ENCODE measurements at places on chromosomes 16 and 17.
A peak's percentile ranks its signal among the peaks of the same experiment; 100 is the strongest.

DNA sequence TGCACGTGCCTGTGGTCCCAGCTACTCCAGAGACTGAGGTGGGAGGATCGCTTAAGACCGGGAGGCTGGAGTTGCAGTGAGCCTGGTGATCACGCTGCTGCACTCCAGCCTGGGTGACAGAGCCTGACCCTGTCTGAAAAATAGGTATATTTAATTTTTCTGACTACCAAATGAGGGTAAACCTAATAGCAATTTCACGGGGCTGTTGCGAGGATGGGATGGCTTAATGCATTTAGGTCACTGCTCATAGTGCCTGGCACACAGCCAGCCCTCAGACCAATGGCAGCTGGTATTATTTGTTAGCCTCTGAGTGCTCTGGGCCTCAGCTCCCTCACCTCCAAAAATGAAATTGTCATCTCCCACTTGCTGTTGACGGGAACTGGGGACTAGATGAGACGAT lies 5.9 kb upstream of the CDIP1 start:
- DNase-seq, result no peak

DNA sequence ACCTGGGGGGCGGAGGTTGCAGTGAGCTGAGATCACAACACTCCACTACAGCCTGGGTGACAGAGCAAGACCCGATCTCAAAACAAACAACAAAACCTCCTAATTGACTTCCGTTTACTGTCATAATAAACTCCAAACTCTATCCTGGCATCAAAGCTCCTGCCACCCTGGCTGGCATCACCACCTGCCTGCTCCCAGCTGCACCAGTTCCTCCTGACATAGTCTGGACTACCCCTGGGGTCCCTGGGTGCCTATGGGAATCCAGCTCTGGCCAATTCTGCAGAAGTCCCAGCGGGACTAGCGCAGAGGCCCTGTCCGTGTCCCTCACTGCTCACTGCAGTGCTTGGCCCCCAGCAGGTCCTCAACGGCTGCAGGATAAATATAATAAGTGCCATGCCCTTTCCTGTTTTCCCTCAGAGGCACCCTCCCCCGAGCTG lies 723 bp downstream of the NTHL1 start:
- DNase-seq, result no peak

- no peak for DNase-seq
Measured at GRCh38 chr16:78133919-78134318, 34.5 kb downstream of the WWOX start.

GRCh38 chr16:4404247-4404966 lies 12.0 kb downstream of the CORO7 start:
- peak; percentile 63 for DNase-seq

- no peak for DNase-seq
Measured at GRCh38 chr17:52159246-52160135, 977 bp upstream of the CA10 start.

DNA sequence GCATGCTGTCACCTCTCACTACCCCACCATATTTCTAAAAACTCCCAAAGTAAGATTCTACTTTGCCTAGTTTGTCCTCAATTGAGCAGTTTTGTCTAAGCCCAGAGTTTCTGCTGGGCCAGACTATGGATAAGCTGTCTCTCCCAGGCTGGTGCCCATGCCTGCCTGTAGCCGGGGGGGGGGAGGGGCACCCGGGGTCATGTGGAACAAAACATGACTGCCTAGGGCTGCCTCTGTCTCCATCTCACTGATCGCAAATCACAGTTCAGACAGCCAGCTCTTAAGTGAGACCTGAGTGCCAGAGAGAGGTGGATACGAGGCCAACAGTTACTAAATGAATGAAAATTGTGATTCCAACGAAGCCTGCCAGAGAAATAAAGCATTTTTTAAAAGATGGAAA lies 78.8 kb upstream of the RPRML start:
- no peak for DNase-seq

DNA sequence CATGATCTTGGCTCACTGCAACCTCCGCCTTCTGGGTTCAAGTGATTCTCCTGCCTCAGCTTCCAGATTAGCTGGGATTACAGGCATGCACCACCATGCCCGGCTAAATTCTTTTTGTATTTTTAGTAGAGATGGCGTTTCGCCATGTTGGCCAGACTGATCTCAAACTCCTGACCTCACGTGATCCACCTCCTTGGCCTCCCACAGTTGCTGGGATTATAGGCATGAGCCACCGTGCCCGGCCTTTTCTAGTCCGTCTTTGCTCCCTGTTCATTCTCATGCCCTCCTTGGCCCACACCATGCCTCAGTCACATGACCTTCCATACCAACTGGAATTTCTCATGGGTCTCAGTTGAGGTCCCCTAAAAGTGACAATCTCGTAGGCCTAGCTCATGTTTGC lies 86.9 kb downstream of the SNX29 start:
- no peak for DNase-seq

- no peak for DNase-seq
Measured at GRCh38 chr16:28103516-28104170, 40.1 kb upstream of the GSG1L start.

DNA sequence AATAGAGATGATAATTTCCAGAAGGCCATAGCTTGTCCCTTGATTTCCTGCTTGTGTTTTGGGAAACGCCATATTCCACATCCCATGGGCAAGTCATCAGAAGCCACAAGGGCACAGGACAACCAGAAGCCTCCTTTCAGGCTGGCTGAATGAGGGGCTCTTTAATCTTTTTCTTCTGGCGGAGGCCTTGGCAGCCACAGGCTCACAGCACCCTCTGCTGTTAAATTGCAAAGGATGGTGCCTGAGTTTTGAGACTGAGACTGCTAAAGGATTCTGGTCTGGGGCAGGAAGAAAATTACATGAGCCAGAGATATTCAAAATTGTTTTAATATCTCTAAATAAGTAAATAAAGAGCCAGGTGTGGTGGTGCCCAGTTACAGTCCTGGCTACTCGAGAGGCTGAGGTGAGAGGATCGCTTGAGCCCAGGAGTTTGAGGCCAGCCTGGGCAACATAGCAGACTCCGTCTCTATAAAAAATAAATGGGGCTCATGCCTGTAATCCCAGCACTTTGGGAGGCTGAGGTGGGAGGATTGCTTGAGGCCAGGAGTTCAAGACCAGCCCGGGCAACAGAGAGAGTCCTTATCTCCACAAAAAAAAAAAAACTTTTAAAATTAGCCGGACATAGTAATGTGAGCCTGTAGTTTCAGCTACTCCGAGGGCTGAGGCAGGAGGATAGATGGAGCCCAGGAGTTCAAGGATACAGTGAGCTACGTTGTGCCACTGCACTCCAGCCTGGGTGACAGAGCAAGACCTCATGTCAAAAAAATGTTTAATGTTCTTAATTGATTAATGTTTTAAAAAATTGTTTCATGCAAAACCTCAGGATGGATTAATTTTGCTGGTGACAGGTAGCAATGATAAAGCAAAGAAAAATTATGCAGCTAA lies 26.3 kb downstream of the AARSD1 start:
- DNase-seq, result peak; percentile 4

- DNase-seq, result no peak
Measured at GRCh38 chr17:44269535-44270240, 1.8 kb upstream of the SLC4A1 start.

- DNase-seq, result no peak
Measured at GRCh38 chr16:53209877-53210276, 155.1 kb downstream of the CHD9 start.

- DNase-seq, result no peak
Measured at GRCh38 chr16:51550800-51551347, 399.8 kb upstream of the SALL1 start.

GRCh38 chr17:77366206-77366557 lies 225.4 kb downstream of the SEC14L1 start:
- DNase-seq, result no peak

GRCh38 chr16:4233431-4233830 lies 8.4 kb downstream of the SRL start:
- DNase-seq, result no peak

- DNase-seq, result no peak
Measured at GRCh38 chr17:80857756-80858171, 133.9 kb upstream of the CHMP6 start.

DNA sequence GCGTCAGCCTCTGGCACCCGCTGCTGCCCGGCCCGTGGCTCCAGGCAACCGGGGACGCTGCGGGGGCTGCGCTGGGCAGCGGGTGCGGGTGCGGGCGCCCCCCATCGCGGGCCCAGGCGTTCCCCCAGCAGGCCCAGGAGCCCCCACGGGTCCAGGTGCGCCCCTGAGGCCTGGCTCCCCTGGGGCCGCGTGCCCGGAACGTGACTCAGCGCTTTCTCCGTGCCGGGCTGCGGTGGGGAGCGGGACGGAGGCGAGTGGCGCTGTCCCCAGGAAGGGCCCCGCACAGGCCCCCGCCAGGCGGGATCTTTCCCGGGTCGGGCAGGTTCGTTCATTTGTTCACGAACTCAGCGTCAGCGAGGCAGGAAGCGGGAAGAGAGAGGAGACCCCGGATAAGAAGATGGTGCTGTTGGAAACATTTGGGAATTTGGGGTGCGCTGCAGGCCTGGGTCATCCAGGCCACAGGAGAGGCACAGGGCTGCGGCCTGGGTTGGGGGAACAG lies 18.4 kb upstream of the EXOC7 start:
- DNase-seq, result no peak

GRCh38 chr17:46774108-46774737 lies 44.3 kb downstream of the WNT3 start:
- no peak for DNase-seq

DNA sequence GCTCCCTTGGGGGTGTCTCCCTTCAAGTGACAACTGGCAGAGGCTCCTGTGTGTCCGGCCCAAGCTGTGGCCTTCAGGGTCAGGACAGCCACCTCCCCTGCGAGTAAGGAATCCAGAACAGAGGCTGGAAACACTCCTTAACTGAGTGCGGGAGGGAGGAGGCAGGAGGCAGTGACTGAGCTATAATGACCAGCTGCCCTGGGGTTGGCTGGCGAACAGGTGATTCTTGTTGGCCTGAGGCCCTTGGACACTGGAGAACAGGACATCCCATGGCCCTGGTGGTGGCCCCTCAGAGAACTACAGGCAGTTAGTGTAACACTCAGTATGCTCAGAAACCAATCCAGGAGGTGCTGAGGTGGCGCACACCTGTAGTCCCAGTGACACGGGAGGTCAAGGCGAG lies 9.4 kb upstream of the SNAI3 start:
- no peak for DNase-seq

GRCh38 chr16:7055443-7055842 lies 277.2 kb upstream of the RBFOX1 start:
- no peak for DNase-seq

GRCh38 chr17:36812762-36813161 lies 124.5 kb upstream of the LHX1 start:
- no peak for DNase-seq

DNA sequence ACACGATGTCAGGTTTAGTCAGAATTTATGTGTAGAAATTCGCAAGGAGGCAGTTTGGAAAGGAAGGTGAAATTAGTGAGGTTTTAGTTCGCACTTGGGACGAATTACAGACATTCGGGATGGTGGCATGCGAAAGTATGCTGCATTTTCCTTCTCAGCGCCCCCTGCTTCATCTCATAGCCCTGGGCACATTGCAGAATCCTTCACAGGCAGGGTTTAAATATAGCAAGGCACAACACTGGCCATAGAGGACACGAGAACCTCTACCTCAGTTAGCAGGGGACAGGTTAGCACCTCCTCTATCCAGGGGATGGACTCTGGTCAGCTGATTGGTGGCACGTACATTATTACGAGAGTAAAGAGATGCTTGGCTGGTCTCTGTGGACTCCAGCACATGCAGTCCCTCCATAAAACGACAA lies 47.5 kb downstream of the MAP2K6 start:
- no peak for DNase-seq

DNA sequence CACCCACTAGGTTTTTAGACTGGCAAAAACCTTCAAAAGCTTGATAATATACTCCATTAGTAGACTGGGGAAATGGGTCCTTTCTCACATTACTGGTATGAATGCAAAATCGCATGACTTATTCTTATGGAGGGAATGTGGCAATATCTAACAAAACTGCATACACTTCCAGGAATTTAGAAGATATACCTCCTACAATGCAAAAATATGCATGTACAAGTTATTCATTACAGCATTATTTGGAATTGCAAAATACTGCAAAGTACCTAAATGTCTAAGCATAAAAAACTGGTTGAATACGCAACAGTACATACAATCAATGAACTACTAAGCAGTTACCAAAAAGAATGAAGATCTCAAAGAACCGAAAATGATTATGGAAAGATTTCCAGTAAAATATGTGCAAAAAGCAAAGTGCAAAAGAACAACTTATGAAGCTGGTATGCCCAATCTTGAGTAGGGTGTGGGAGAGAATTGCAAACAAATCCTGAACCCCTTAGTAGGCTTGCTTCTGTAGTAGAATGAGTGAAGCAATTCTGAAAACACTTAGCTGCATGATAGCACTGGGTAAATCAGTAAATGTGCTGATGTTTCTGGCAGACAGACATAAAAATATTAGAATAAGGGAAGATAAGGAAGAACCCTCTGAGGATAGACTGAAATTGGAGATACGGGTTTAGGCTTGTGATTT lies 180.1 kb downstream of the PARN start:
- no peak for DNase-seq

- DNase-seq, result peak; percentile 7
Measured at GRCh38 chr17:61251939-61252865, 147.4 kb upstream of the TBX2 start.

DNA sequence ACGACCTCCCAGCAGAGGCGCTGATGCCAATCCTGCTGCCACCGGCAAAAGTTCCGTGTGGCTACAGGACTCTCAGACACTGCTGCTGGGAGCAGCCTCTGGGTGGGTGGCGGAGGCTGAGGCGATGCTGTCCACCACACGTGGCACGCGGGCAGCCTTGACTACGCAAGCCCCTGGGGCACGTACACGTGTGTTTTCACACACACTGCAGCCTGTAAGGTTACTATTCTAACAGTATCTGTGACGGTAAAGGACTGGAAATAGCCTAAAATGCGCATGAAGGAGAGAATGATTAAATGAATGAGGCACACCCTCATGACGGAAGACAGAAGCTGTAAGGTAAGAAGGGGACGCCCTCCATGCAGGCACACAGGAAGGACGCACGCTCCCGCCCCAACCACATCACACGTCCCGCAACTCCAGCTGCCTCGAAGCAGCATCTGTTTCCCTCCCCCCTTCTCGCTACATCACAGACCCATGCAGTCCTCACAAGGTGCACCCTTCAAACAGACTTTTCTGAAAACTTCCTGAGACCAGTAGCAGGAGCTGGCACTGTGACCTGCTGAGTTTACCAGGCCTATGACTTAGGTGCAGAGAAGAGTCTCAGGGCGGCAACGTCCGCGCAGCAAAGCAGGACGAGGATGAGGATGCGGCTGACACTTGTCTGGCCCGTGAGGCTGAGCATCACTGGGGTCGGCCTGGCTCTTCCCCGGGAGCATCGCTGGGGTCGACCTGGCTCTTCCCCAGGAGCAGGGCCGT lies 28.7 kb upstream of the FASN start:
- DNase-seq, result no peak

DNA sequence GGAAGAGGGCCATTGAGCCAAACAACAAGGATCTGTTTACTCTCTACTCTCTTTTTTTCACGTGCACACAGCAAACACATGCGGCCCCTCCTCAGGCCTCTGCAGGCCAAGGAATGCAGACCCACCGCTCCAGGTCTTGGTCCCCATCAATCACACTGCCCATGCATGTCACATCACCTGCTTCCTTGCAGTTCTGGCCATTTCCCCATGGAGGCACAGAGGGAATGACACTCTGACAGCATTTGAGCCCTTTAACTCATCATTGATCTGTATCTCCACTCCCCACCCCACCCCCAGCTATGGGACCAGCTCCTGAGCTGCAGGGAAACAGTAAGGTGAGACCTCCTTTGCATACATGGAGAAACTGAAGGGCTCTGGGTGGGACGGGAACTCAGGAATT lies 45.9 kb upstream of the MEIOC start:
- no peak for DNase-seq

- no peak for DNase-seq
Measured at GRCh38 chr17:49132699-49133364, at the start of gene B4GALNT2. B4GALNT2 (plus strand) TSS chr17:49132769; CDS start chr17:49132793, 24 bp downstream.

Measured in caudate nucleus (tissue), 63 donors.